Activated CD4-positive, alpha-beta T cell treated with anti-CD3 and anti-CD28 coated beads, Interleukin-2, Interleukin-4, amounts not matched to agents 100 ng/mL and 50 ng/mL, durations not matched to agents 16 hours and 8 hours (primary cell): ENCODE measurements at places on chromosomes 6 and 20.

DNA sequence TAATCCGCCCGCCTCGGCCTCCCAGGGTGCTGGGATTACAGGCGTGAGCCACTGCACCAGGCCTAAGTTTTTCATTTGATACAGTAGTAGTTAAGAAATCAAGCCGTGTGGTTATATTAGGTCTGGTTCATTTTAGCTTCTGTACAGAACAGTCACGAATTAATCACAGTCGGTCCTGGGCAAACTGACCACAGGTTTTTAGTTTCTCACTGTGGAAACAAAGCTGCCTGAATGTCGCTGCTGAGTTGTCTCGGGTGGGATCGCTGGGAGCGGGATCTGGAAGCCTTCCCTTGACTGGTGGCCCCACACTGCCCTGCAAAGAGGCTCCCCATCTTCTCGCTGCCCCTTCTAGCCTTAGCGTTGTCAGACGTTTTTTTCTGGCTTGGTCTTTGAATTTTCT lies 18.6 kb downstream of the UCKL1 start:
- no peak for DNase-seq

GRCh38 chr20:46811224-46812084 lies 83.2 kb upstream of the EYA2 start:
- no peak for DNase-seq

- no peak for DNase-seq
Measured at GRCh38 chr20:44908987-44909871, 631 bp upstream of the PABPC1L start.

DNA sequence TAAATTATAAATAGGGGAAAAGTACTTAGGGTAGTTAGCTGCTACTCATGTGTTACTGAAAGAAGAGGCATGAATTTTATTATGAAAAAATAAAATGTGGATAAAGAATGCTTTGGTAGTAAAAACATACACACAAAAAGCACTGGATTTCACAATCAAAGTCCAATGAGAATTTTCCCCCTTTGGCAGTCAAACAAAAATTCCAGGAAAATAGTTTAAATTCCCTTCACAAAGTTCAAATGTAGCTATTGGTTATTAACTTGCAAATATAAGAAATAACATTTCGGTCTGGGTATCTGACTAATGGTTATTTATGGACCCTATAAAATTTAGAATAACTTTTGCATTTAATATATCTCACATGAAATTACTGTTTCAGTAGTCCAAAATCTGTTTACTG lies 210.4 kb downstream of the FOXC1 start:
- DNase-seq: no peak

DNA sequence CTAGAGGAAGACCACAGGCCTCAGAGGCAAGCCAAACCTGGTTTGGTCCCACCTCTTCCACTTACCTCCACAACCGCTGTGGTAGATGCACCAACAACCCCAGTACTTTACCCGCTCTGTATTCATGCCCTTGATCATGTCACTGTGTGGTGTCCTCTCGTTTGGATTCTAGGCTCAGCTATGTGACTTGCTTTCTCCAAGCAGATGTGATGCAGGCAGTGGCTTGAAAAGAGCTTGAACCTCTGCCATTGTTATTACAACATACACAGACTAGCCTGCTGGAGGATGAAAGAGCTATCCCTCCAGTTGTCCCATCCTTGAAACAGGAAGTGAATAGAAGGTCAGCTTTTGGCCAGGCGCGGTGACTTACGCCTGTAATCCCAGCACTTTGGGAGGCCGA lies 147.7 kb downstream of the ZNF217 start:
- no peak for DNase-seq

GRCh38 chr6:136189104-136189503 lies 61.0 kb downstream of the MTFR2 start:
- DNase-seq: no peak

- no peak for DNase-seq
Measured at GRCh38 chr6:3664625-3665041, 86.9 kb downstream of the PXDC1 start.

DNA sequence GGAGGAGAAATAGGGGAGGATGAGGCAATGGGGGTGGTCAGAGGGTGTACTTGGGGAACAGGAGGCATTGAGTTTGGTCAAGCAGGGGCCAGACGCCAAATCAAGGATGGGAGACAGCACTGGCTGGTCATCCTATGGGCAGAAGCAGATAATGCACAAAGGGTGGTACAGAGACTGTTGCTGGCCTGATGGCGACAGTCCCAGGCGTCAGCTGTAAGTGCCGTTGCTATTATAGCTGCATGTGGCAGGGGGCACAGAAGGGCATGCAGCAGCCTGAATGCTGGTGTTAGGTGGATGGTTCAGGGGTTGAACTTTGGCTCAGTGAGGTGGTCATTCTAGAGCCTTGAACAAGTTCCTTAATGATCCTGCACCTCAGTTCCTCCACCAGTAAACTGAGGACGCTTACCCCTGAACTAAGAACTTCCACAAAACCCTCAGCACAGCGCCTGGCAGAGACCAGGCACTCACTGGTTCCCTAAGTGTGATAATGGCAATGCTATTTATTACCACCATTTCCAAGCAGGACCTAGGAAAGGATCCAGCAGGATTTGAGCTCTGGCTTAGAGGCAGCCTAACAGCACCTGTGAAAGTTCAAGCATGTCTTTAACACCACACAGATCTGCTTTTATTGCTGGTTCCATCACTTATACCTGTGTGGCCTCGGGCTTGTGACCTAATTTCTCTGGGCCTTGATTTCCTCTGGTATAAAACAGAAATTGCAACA lies 162.7 kb downstream of the INSM1 start:
- DNase-seq: no peak

GRCh38 chr6:90109141-90109540 lies 187.5 kb downstream of the BACH2 start:
- DNase-seq: peak; percentile 39

GRCh38 chr6:85395746-85396145 lies 54.1 kb upstream of the NT5E start:
- DNase-seq: no peak

DNA sequence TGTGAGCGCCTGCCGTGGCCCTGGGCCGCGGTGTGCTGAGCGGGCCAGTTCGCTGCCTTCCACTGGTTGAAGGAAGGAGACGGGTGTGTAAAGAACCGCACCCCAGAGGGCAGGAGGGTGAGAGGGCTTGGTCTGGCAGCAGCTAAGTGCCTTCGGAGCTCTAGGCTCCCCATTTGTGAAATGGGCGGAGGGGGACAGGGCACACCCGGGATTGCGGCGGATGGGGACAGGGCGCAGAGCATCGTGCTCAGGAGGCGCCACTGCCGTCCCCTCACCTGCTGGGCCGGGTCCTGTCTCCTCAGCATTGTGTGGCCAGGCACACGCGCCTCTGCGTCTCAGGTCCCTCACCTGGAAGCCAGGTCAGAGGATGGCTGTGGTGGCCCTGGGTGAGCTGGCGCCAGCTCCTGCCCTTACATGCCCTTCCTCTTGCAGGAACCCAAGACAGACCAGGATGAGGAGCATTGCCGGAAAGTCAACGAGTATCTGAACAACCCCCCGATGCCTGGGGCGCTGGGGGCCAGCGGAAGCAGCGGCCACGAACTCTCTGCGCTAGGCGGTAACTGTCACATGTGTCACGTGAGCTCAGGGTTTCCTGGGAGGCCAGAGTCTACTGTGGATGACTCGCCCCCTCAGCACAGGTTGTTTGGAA lies 3.1 kb downstream of the ADRM1 start:
- DNase-seq: no peak

DNA sequence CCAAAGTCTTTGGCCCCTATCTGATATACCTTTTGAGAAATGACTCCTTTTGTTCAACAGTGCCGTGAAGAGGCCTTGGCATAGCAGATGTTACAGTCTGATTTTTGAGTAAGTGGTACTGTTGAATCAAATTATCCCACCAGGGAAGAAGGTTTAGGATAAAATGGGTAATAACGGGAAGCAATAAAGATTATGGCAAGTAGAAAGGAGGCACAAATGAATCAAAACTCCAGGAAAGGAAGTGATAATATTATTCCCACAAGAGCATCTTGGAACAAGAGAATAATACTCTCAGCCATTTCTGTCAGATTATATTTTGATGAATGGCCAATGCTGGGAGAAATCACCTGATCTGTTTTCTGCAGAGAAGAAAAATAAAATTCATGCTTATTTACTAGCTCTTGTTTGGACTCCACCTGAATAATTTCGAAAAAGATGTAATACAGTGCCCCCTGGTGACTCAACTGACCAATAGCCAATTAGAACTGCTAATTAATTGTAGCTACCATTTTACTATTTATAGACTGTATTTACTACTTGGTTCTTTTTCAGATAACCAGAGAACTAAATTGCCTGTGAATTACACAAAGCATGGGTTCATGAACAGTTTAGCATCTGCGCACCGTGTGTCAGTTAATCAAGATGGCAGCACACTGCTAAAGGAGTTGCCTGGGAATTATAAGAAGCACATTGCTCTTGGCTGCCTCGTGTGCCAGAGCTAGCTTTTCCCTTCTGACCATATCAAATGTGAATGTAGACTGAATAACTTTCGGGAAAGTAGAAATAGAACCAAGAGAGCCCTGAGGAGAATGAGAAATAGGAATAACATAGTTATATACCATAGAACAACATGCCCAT lies 78.5 kb upstream of the TRDN start:
- DNase-seq: peak; percentile 21

GRCh38 chr20:53935344-53936084 lies 134.9 kb downstream of the BCAS1 start:
- no peak for DNase-seq

- no peak for DNase-seq
Measured at GRCh38 chr6:138572167-138572875, 73.0 kb upstream of the NHSL1 start.

DNA sequence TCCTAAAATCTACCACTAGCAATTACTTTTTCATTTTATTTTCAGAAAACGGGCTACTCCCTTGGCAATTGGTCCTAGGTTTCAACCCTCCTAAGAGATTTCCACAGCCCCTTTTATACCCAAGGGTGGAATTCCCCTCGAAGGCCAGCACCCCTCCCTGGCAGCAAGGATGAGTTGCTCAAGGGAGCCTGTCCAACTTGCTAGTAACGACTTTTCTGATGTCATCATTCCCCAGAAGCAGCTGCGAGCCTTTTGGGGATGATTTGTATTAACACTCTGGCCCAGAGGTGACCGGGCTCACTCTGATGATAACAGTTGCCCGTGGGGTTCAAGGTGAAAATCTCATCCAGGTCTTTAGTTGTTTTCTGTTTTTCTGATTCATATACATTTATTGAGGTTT lies 30.7 kb upstream of the NAA20 start:
- no peak for DNase-seq

GRCh38 chr20:50646483-50646996 lies 44.8 kb downstream of the RIPOR3 start:
- DNase-seq: no peak

- no peak for DNase-seq
Measured at GRCh38 chr6:159758031-159759001, 3.5 kb upstream of the ACAT2 start.

GRCh38 chr20:23508449-23509229 lies 17.7 kb downstream of the CST8 start:
- DNase-seq: no peak

- no peak for DNase-seq
Measured at GRCh38 chr6:44576132-44576631, 188.7 kb downstream of the CDC5L start.

- DNase-seq: no peak
Measured at GRCh38 chr6:72245565-72245964, 359.2 kb downstream of the RIMS1 start.

DNA sequence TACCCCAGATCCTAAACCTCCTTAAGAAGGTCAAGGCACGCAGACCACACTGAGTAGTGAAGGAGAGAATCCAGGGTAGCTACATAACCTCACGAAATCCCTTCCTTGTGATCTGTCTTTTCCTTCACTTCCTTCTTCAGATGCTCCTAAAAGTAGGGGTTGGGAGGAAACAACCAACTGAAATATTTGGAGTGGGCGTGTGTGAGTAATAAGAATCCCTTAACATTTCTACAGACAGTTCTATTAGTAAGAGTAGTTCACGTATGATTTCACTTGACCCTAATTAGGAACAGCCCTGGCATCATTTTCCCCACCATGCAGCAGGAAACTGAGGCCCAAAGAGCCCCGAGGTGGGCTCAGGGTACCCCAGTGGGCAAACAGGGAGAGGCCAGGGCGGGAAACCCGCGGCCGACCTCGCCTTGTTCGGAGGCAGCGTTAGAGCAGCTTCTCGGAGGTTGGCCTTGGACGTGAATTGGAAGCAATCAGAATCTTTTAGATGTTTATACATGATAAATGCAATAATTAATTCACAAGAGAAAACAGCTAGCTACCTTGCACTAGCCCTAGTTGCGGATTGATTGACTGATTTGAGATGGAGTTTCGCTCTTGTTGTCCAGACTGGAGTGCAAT lies 859 bp upstream of the RAE1 start:
- DNase-seq: no peak

- no peak for DNase-seq
Measured at GRCh38 chr6:33983109-33983716, 162.7 kb downstream of the GRM4 start.

DNA sequence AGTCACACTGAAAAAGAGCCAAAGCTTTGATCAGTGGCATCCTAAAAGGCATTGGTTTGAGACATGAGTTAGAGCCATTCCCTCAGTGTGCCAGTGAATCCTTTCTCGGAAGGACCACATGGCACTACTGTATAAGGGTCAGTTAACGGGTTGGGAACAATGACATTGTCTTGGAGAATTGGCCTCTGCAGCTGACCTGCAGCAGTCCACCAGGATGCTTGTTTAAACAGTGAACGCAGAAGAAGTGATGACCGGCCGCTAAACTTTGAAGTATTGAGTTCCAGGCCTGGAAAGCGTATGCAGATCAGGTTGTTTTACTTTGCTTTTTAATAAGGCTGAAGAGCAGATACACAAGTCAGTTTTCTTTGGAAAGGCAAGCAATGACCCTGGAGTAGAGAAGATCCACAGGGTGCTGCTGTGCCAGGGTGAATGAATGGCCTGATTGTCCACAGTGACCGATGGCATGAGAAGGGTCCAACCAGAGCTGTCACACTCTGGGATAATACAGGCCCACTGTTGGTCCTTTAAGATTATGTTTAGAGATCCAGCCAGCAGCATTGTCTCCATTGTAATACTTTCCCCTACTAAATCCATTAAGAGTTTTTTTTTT lies 57.8 kb downstream of the GMPR start:
- no peak for DNase-seq

DNA sequence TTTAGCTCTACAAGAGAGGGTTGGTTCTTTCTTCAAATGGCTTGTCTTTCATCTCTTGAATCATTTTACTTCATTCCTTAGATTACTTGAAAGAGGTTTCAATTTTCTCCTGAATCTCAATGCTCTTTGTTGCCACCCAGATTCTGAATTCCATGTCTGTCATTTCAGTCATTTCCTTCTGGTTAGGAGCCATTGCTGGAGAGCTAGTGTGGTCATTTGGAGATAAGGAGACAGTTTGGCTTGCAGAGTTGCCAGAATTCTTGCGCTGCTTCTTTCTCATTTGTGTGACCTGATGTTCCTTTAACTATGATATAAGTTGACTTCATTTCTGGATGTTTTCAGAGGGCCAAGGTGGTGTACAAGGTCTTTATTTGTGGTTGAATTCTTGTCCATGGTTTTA lies 157.8 kb downstream of the SLC22A3 start:
- DNase-seq: no peak
